ENCODE measurements at places on chromosomes 6 and 20.

DNA sequence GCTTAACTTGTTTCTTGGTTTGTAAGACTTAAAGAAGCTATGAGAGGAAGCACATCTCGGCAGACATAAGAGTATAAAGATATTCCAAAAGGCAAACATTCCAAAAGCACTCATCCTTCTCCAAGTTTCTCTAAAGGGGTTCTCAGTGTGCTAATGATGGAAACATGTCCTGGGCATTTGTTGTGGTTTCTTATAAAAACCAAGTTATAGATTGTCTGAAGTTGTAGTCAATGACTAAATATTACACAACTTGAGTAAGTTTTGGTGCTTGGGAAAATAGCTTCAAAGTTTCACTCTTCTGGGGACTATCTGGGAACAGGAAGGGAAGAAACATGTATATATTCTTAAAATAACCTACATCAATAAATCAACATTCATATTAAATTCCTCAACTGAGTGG is 128.3 kb upstream of the TBX18 start:
- peak; percentile 17 for DNase-seq

- DNase-seq, result no peak
These were observed 70.5 kb upstream of the ZNF217 start for GRCh38 chr20:53664121-53664520.

GRCh38 chr20:36728986-36729385 is 16.9 kb downstream of the NDRG3 start:
- peak; percentile 73 for DNase-seq

DNA sequence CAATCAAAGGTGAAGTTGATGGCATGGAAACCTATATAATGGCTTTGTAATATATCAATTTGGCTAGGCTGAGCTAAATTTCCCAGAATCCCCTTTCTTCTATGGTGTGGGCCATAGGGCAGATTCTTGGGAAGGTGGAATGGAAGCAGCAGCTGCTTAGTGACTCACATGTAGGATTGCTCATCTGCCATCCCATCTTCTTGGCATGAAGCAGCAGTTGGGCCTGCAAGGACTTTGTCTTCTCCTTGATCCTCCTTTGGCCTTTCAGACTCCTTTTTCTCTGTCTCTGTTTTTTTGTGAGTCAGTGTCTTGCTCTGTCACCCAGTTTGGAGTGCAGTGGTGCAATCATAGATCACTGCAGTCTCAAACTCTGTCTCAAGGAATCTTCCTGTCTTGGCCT is 52.6 kb upstream of the CEP162 start:
- DNase-seq, result peak; percentile 44

DNA sequence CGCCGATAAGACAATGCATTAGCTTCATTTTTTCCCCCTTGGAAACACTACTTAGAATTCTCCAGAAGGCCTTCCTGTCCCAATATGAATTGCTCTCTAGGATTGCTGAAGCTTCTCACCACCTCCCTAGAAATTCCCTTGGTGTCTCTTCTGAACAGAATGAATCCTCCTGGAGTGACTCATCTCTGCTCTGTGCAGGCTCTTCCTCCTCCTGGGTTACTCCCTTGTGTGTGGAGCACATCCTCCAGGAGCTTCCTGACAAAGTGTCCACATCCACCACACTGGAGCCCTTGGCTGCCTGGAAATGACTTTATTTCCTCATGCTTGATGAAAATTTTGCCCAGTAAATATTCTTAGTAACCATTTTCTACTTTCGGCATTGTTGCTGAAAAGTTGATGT is 54.4 kb downstream of the DTNBP1 start:
- DNase-seq, result peak; percentile 94

DNA sequence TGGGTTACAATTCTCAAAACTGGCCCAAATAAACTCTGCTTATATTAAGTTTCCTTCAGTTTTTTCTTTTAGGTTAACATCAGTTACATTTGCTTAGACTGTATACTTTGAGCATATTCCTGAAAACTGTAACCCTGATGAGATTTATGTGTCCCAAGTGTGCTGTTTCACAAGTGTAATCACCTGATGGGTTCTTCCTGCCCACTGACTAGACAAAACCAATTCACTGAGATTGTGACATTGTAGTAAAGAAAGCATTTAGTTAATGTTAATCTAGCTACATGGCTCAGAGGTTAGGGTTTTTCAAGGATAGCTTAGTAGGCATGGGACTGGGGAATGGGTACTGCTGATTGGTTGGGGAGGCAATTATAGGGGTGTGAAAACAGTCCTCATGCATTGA is 53.6 kb downstream of the CCN2 start:
- DNase-seq, result no peak

- no peak for DNase-seq
These were observed 406.1 kb upstream of the HSF2 start for GRCh38 chr6:121993362-121993761.

GRCh38 chr6:137269347-137269746 is 50.2 kb upstream of the IFNGR1 start:
- no peak for DNase-seq

DNA sequence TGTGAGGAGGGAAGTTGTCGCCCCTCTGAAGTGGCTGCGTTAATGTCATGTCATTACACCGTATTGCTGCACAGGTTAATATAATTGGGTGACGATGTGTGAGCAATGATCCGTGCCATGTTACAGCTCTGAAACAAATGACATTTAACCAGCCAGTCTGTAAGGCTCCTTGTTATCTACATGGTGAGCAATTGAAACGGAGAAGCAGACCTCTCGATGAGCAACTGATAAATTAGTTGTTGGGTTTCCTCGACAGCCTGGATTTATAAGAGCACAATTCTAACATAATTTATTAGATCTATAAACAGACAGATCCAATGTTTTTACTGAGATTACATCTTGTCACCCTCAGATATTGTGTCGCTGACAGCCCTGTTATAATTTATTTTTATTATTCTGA is 49.9 kb upstream of the MAFB start:
- no peak for DNase-seq

DNA sequence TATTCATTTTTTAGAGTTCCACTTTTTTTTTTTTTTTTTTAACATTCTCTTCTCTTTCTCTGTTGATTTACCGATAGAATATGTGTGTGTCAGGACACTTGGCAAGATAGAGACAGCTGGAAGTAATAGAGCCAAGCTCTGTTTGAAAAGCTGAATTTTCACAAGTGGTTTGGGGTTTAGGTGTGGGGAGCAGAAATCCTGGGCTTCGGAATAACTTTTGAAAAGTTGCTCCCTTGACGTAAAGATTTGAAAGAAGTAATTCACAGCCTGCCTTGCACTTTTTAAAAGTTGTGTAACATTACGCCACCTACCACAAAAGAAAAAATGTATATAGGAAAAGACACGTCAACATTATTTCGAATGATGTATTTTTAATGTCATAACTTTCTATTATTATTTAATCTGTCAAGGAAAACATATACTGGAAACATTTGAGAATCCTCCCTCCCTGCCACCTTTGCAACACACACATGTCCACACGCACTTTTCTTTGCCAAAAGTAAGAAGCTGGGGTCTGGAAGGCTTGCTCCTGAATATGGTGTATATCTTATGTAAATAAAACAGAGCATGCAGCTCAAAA is 917.9 kb downstream of the KIF16B start:
- no peak for DNase-seq

DNA sequence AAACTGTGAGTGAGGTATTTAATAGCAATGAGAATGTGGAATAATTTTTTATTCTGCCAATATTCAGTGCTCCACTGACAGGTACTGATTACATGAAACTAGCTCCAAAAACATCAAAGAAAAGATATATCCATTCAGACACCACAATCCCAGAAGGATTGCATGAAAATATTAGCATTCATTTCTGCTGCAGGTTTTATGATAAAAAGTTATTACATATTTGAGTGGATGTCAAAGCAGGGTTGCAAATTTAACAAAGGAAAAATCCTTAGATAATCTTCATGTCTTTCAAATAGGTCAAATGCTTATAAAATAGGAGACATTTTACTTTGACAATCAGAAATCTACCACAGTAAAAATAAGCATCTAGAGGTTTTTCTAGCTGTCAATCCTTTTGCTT is 13.3 kb downstream of the MCHR2 start:
- DNase-seq, result no peak

DNA sequence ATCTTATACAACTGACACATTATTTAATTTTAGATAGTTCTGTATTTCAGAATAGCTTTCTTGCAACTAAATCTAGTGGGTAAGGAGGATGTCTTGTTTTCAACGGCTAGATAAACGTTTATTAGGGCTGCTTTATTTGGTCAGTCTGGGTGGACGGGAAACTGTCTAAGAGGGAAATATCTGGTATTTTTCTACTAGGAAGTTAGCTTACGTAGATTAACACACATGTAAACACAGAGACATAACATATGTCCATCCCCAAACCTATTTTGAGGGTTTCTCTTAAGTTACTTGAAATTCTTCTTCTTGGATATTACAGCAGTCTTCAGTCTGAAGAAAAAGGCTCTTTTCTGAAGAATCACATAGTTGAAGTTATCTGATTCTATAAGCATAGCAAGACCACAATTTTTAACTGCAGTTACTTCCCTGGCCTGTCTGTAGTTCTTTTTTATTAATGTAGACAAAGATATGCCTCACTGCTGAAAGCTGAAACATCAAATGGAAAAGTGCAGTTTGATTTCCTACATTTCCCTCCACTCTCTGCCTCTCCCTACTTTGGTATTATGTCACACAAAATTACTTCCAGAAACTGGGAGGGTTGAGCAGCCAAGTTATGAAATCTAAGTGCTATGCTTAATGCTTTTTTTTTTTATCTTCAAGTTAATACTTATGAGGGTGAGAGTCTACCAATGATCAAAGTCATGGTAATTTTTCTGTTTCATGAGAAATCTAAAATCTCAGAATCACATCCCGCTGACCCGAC is 37.4 kb downstream of the PLAGL1 start:
- no peak for DNase-seq

GRCh38 chr6:149248693-149249369 is 68.7 kb upstream of the TAB2 start:
- DNase-seq, result peak; percentile 16

GRCh38 chr20:3674447-3674846 is 7.4 kb downstream of the ADAM33 start:
- DNase-seq, result no peak

- DNase-seq, result peak; percentile 98
These were observed 208.6 kb upstream of the MCHR2 start for GRCh38 chr6:100202417-100203194.

DNA sequence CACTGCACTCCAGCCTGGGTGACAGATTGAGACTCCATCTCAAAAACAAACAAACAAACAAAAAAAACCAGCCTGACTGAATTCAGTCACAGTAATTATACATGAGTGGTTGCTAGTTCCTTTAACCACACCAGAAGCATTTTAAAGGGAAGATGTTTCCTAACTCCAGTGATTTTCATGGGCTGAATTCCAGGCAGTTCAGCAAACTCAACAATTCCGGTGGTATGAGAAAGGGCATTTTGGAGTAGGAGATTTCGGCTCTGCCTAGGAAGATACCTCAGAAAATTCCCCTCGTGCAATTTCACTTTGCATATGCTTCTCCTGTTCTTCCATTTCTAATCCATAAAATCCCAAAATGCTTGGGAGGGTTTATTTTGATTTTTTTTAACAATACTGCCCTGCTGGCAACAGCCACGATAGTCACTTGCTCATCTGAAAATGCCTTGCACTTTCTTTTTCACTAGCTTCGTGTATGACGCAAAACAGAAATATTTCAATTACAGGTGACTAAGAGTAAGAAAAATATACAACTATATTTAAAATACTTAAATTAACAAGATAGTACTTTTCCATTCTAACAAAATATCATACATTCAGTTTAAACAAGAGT is 48.3 kb upstream of the IPCEF1 start:
- peak; percentile 84 for DNase-seq

GRCh38 chr20:25254571-25254970 is 6.7 kb downstream of the PYGB start:
- no peak for DNase-seq

- no peak for DNase-seq
These were observed 1.3 kb downstream of the ARFGEF3 start for GRCh38 chr6:138162955-138163575.

DNA sequence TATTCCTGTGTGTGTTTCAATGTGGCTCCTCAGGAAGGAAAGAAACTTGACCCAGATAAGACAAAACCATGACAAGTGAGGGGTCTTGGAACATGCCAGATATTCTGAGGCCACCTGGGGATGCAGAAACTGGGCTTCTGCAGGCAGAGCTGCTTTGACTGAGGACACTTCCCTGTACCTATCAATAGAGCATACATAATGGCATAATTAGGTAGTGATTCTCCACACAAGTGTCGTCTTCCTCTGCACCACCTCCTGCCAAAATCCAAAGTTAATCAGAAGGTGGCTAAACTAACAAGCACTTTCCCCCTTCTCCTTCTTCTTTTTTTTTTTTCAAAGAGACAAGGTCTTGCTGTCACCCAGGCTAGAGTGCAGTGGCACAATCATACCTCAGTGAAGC is 97.1 kb downstream of the KIF13A start:
- no peak for DNase-seq

GRCh38 chr6:17125407-17125806 is 23.6 kb downstream of the STMND1 start:
- DNase-seq, result no peak

DNA sequence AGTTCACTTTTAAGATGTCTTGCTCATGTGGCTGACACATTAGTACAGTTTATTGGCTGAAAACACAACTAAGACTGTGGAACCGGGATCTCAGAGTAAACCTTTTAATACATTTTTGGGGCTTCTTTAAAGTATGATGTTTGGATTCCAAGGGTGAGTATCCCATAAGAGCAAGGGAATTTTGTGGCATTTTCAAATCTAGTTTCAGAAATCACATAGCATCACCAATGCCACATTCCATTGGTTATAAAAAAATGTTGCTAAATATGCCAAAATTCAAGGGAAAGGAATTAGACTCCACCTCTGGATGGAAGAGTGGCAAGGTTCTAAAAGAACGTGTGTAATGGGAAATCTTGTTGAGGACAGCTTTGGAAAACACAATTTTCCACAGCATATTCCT is 338.6 kb downstream of the COL12A1 start:
- no peak for DNase-seq

DNA sequence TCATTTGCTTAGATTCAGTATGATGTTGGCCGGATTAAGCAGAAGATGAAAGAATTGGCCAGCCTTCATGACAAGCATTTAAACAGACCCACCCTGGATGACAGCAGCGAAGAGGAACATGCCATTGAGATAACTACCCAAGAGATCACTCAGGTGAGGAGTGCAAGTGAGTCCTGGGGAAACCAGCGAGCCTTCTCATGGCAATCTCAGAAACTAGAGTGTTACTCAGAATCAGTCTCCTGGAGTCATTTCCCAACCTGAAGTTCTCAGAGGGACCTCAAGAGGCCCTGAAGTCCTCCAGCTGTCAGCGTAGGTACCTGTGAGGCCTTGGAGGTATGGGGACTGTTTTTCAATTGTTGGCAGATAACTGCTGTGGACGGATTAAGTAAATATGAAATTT is 16.9 kb downstream of the STX16 start:
- no peak for DNase-seq

DNA sequence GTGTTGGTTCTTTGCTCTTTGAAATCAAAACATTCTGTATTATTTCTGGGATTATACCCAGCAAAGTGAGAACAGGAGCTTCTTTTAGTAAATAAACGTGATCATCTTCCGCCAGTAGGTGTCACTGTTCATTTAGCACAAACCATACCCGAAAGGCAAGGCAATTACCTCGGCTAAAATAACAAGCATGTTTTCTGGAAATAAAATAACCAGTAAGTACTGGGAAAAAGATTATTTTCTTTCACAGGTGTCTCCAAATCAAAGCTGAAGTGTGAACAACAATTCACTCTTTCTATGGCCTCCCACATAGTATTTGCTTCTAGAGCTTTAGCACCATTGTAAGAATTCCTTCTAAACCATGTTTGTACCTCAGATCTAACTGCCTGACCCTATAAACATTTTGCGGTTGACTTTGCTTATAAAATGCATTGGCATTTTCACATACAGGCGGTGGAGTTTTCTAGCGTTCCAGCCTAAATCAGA is 144.6 kb upstream of the AGPAT4 start:
- peak; percentile 85 for DNase-seq
